Stimulated activated CD4-positive, alpha-beta T cell treated with anti-CD3 and anti-CD28 coated beads, Interleukin-15, amount 100 ng/mL, for 24 hours (primary cell): ENCODE measurements at places on chromosomes 16 and 17.
A peak's percentile ranks its signal among the peaks of the same experiment; 100 is the strongest.

- DNase-seq: no peak
These were observed 23.1 kb downstream of the NTAN1 start for GRCh38 chr16:15032547-15033308.

DNA sequence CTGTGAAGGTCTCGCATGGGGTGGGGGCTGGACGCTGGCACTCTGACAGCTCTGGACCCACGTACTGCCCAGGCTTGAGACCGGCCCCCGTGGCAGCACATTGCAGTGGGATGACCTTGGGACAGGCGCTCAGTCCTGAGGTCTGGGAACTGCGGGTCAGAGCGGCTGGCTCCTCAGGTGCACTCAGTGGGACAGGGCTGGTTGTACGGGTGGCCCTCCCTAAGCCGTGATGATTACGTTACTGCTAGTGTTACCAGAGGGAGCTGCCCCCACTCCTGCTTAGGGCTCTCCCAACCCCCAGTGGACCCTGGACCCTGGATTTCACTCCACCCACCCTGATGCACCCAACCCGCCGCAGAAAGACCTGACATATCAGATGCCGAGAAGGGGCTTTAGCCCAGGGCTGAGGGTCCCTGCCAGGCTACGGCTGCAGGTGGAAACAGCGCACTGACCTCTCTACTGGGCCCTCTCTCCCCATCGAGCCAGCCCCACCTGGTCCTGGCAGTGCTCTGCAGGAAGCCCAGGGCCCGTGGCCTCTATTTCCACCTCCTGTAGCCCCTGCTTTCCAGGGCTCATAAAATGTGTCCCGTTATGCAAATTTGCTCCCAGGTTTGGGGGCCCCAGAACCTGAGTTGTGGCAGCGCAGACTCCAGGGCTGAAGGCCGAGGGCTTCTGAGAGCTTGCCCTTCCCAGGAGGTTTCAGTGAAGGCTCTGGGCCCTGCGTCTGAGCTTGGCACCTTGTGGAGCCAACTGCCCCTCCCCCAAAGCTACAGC lies 77.2 kb downstream of the RTN4RL1 start:
- DNase-seq: no peak

DNA sequence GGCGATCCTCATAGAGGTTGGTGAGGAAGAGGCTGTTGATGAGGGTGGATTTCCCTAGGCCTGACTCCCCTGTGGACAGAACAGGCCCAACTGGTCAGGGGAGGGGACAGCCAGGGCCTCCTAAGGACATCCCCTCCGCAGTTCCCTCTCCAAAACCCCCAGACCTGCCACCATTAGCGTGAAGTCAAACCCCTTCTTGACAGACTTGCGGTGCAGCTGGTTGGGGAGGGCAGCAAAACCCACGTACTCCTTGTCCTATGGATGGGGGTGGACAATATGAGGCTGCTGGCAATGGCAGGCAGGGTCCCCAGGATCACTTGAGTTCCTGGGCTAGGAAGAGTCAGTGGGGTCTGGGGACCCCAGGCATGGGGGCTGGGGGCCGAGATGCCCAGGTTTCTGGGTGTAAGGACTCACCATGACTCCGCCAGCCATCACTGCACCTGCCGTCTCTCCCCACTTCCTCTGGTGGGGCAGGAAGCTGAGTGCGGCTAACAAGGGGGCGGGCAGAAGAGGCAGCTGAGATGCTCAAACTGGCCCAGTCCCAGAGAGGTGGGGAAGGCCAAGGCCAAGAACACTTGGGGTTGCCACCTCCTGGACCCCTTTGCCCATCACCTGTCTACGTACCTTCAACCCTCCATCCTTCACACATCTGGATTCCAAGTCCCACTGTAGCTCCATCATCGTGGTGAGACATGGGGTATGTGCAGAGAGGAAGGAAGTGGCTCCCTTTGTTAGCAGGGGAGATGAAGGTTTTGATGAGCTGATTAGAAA lies at the start of gene SEPTIN1:
TSS of gene SEPTIN1 (minus strand) at position 451 of the 771 bp plus-strand sequence. CDS start at position 432, 19 bp downstream.
- DNase-seq: peak; percentile 87

DNA sequence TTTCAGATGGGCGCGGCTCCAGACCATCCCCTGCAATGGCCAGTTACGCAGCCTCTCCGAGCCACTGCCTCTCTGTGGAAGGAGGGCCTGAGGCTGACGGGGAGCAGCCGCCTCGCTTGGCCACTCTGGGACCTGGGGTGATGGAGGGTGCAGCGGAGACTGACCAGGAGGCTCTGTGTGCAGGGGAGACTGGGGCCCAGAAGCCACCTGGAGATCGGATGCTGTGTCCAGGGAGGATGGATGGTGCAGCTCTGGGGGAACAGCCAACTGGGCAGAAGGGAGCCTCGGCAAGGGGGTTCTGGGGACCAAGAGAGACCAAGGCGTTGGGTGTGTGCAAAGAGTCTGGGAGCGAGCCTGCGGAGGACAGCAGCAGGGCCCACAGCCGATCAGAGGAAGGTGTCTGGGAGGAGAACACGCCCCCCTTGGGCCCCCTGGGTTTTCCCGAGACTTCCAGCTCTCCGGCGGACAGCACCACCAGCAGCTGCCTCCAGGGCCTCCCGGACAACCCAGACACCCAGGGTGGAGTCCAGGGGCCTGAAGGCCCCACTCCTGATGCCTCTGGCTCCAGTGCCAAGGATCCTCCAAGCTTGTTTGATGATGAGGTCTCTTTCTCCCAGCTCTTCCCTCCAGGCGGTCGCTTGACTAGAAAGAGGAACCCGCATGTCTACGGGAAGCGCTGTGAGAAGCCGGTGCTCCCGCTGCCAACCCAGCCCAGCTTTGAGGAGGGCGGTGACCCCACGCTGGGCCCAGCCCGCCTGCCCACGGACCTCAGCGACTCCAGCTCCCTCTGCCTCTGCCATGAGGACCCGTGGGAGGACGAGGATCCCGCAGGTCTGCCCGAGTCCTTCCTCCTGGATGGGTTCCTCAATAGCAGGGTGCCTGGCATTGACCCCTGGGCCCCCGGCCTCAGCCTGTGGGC lies 17.4 kb upstream of the ZFPM1 start:
- DNase-seq: no peak

DNA sequence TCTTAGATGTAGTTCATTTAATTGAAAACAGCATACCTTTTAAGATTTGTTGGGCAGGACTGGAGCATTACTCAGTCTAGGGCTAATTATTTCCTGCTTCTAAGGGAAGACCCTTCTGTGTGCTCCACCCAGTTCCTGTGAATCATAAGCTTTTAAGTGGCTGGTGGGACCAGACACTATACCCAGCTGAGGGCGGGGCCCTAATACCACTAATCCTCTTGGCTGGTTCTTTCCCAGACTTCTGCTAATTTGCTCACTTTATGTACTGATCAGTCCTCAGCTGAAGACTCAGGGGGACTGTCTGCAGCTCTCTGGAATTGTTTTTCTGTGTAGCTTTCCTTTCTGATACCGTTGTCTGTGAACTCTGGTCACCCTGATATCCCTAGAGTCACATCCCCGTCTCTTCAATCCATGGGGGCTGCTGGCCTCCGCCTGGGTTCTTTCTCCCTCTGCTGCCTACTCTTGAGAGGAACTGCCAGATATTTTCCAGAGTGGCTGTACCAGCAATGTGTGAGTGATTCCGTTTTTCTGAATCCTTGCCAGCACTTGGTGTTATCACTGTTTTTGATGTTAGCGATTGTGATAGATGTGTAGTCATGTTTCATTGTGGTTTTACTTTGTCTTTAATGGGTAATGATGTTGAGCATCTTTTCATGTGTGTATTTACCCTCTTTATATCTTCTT lies 35.1 kb downstream of the MFSD11 start:
- DNase-seq: peak; percentile 60

DNA sequence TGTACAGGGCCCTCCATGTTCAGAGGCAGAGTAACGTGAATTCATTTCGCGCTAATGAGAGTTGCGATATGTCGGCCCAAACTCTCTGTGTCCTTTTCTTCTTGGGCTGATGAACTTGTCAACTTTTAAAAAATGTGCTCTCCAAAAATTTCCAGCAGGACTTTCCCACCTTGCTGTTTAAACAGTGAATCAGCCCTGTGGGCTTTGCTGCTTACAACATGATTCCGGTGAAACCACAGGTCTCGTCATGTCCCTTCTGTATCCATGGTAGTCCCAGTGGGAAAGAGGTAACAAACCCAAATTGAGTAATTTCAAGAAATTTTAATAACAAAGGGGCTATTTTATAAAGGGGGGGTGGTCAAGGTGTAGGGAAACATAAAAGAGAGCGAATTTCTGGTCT lies 612.9 kb downstream of the MAF start:
- no peak for DNase-seq

DNA sequence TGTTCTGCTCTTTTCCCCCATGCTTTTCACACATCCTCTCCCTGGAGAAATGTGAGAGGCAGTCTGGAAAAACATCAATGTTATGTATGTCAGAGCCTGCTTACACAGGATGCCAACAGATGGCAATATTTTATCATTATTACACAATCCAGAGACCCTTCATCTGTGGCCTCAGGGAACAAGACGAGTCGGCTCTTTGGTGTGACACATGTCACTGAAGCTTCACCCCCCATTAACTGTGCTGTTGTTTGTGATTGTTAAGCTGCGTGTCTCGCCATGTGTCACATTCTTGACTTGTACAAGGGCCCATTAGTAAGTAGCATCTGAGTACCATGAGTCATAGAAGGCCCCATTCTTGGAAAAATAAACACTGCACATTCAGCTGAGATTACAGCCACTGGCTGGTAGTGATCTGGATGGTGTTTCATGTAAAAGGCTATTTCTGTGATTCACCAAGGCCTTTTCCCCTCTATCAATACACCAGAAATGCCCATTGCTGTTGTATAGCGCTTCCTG lies 682.1 kb upstream of the SOX9 start:
- DNase-seq: no peak

DNA sequence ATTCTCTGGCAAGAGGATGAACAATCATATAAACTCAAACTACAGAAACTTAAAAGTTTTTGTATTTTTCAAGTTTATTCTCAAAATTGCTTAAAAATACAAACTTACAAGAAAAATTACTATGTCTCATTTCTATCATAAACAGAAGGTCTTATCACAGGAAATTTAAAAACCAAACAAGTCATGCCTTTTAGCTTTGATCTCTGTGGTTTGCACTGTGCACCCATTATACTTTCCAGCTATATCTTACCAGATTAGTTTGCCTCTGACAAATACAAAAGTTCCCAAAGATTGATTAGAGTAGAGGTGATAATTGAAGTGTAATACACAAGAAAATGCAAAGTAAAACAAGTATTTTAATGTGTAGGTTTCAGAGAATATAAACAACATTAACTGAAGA lies 117.4 kb downstream of the MYO1D start:
- DNase-seq: no peak

GRCh38 chr17:61689610-61690180 lies 98.7 kb upstream of the NACA2 start:
- DNase-seq: no peak

DNA sequence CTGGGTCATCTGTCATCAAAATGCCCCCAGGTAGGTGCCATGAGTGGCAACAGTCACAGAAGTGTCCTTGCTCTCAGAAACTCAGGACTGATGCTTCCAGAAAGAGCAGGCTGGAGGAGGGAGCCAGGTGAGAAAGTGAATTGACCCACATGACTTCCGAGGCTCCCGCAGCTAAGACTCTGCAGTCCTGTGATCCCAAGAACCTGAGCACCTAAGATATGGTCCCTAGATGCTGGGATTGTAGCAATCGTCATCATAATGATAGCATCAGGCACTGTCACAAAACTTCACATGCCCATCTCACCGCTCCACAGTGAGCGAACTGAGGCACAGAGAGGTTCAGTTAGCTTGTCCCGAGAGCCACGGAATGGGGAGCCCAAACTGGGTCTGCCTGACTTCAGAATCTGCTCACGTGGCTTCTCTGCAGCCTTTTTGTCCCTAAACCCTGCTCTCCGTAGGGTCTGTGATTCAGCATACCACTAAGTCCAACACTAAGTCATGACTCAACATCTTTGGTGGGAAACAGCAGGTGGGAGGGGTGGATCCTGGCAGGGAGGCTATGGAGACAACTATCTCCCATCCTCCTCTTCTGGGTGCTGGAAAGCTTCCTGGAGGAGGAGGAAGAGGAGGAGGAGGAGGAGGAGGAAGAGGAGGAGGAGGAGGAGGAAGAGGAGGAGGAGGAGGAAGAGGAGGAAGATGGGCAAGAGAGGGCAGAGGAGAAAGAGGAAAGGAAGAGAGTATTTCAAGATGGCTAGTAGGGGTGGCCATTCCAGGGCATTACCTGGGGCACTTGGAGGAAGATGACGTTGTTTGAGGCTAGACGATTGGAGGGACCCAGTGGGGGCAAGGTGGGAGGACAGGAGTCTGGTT lies 55.5 kb upstream of the DLX4 start:
- no peak for DNase-seq

GRCh38 chr16:2529061-2529931 lies 1.9 kb downstream of the CEMP1 start:
- no peak for DNase-seq

- no peak for DNase-seq
These were observed 17.8 kb downstream of the DOC2B start for GRCh38 chr17:163514-164098.

DNA sequence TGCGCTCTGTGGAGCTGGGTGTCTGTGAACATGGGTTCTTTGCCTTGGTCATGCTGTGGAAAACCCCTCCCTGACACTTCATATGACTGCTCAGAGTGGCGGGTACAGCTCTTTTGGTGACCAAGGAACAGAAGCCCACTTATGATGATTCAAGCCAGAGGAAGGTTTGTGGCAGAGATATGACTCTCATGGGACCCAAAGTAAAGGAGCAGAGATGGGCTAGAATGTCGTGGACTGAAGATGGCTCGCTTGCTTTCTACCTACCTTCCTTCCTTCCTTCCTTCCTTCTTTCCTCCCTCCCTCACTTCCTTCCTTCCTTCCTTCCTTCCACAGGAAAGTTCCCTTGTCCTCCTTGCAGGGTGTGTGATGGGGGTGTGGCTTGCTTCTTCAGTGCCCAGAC lies 169.7 kb upstream of the IRX3 start:
- no peak for DNase-seq

DNA sequence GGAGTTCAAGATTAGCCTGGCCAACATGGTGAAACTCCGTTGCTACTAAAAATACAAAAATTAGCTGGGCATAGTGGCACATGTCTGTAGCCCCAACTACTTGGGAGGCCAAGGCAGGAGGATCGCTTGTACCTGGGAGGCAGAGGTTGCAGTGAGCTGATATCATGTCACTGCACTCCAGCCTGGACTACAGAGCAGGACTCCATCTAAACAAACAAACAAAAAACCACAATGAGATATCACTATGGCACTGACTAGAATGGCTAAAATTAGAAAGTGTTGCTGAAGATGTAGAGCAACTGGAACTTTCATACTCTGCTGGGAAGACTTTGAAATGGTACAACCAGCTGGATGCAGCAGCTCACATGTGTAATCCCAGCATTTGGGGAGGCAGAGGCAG lies 6.5 kb upstream of the TNK1 start:
- DNase-seq: no peak

DNA sequence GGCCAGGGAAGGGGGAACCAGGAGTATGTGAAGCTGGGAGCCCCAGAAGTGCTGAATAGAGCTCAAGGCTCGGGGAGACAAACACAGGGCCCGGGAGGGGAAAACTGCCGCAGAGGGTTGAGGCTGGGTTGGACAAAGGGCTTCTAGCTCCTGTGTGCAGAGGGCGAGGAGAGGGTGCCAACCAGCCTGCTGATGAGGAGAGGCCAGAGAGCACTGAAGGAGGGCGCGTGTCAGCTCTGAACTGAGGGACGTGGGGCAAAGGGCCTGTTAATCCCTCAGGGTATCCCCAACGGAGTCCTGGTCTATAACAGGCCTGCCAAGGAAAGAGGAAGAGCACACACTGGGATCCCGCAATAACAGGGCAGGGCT lies 151.3 kb downstream of the C16orf78 start:
- DNase-seq: no peak
